ENCODE measurements at places on chromosomes 6 and 20.
A peak's percentile ranks its signal among the peaks of the same experiment; 100 is the strongest.

- peak; percentile 51 for DNase-seq
Observed at GRCh38 chr20:44728801-44729443, 13.8 kb downstream of the CCN5 start.

DNA sequence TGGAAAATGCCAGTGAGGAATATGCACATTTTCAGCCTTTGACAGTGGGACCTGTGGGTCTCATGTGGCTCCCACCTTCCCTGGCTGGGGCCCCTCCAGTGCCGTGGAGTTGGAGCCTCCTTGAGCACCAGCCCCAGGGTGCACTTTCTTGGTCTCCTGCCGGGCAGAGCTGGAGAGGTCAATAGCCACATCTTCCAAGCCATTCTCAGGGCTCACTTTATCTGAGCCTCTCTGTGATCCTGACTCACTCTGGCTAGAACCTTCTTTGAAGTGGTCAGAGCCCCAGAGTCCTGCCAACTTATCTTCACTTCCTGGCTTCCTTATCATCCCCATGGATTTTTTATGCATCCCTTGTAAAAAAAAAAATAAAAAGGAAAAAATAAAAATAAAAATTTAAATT, 5.7 kb downstream of the VSX1 start:
- no peak for DNase-seq

DNA sequence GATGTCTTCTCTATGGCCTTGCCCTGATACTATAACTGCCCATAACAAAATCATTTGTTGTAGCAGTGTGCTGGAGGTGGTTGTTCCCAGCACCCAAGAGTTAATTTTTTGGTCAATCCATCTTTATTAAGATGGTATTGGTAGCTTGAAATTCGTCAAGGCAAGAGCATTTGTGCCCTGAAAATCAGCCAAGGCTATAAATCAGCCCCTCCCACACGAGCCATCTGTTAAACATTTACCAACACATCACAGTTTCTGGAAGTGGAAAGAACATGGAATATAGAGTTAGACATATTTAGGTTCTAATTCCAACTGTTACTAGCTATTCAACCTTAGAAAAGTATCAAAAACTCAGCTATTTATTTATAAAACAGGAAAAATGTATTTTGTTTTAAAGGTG, 888.4 kb upstream of the GJE1 start:
- DNase-seq = no peak

DNA sequence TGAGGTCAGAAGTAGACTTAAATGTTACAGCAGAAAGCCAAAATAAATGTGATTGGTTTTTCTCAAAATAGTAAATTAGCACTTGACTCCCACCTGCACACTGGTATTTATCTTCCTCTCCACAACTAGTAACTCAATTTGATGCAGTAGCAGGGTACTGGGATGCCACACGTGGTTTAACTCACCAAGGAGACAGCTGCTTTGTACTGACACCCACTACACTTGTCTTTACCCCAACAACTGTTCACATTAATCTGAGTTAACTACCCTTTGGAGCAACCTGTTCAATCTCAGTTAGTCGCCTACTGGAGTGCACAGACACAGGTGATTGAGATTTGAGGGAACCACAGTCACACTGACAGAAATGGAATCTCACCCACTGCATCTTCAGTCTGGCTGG, 242.1 kb downstream of the PRKN start:
- no peak for DNase-seq

- DNase-seq = no peak
Observed at GRCh38 chr6:135397172-135397952, 100.2 kb downstream of the AHI1 start.

DNA sequence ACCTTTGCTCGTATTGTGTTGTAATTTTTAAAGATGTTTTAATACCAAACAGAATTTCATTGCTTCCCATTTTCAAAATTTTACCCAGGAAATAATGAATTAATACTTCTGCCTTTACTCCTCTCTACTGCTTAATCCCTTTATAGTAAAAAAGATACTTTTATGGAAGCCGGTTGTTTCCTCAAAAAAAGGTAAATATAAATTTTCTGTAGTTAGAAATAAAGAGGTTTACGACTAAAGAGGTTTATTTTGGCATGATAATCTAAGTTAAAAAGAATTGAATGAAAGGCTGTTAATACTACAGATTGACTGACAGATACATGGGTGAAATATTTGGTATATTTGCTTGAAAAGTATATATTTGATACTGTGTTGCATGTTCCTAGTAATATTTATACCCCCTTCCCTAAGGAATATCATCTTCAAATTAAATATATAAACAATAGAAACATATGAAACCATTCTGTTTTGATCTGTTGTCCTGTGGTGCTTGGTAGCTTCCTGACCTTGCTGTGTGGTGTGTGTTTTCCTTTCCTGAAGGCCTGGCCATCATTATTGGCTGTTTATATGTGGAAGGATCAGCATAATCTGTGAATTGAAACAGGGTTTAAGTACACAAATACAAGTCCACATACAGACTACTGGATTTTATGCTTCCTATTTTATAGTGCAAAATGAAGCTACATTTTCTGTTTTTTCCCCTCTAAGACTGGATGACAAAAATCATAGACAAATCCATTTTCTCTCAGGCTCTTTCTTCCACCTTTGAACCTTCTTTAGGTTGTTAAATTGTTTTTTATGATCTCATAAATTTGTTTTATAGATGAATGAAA, 2.3 kb downstream of the LIN28B start:
- no peak for DNase-seq

DNA sequence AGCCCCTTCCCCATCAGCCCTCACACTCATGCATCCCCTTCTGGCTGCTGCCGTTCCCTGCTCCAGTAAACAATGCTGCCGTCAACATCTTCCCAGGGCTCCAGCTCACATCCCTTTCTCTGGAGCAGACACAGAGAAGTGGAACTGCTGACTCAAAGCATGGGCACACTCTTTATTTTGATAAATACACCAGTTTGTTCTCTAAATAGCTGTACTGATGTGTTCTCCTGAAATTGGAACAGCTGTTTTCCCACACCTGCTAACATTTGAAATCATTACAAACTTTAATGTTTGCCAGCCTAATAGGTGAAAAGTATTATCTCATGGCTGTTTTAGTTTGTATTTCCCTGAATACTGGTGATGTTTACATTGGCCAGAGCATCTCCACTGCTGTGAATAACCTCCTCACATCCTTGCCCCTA, 102.1 kb upstream of the NXT1 start:
- no peak for DNase-seq

- DNase-seq = no peak
Observed at GRCh38 chr6:34414999-34415858, 10.6 kb downstream of the RPS10 start.

- no peak for DNase-seq
Observed at GRCh38 chr20:5835321-5835821, 85.2 kb downstream of the SHLD1 start.

GRCh38 chr20:63273635-63274380, 1.2 kb downstream of the ARFGAP1 start:
- no peak for DNase-seq

GRCh38 chr6:7639427-7639826, 49.4 kb downstream of the SNRNP48 start:
- no peak for DNase-seq

DNA sequence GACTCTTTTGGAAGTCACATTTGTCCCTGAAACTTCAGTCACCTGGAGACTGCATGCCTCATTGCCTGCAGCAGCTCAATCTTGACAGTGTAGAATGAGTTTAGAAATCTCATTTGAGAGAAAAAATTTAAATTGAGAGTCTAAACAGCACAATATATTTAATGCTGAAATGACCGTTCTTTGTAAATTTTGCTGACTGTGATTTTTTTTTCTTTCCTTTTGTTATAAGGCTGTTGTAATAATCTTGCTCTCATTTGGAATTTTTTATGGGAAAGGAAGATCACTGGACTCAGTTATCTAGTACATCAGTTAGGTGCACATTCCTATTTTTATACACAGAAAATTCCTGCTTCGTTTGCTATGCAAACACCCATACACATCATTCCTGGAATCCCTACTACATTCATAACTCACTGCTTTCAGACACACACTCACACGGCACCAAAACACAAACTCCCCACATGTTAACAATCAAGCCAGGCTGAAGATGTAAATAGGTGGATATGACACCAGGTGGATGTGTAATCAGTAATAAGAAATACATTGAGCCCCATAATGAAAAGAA, 43.8 kb downstream of the PTCHD4 start:
- no peak for DNase-seq

DNA sequence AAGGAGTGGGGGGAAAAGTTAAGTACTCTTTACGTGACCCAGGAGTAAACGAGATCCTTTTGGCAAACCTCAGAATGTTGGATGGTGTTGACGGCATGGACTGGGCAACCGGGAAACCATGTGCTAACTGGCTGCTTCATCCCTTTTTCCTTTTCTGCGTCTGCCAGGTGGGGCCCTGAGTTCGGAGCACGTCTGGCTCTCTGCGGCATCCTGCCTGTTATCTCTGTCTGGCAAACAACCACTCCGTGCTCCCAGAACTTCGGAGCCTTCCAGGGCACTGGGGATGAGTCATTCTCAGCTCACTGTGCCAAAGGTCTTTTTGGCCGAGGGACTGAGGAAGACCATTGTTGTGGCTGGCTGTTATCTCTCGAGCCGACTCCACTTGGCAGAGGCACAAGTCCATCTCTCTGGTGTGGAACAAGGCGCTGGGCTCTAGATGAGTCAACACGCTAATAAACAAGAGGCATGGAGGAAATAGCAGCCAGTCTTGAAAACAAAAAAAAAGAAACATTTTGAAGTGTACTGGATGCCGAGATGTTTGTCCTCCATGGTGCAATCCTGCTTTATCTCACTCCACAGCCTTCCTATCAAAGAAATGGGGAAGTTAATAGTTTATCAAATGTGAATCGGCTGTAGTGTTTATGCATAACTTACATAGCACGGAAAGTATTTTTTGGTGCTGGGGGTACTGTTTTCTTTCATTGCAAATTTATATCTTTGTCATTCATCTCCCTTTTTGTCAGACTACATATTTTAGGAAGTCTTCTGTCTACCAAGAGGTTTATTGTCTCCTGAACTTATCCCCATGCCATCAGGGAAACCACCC, 64.6 kb upstream of the TXNDC5 start:
- peak; percentile 54 for DNase-seq

GRCh38 chr20:23086056-23086566, at the start of gene CD93:
Gene CD93 (minus strand): TSS chr20:23086324. CDS start chr20:23086192, 132 bp downstream.
- DNase-seq = no peak

DNA sequence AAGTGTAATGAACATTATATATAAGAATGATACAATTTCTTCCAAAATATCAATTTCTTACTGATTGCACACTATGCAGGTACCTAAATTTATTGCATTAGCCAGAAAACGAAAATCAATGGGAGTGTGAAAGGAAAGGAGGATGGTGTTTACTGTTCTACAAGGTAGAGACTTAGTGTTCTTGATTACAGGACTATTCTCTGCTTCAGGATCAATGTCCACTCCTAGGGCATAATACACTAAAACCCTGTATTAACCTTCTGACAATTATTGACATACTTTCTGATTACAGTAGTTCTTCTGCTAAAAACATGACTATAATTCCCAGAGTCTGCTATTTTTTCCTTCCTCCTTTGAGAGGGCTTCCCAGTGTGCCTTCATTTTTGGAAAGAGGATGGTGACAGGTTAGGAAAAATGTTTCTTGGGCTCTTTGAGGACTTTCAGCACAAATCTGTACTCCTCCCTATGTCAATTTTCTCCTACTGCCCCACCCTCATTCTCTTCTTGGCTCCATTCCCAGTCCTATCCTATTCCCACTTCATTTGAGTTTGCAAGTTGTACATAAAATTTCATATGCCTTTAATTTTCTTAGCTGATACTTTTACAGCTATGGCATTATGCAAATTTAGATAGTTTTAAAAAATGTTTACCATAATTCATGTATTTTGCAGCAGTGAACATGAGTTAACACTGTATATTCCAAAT, 278.9 kb downstream of the CENPW start:
- DNase-seq = no peak

DNA sequence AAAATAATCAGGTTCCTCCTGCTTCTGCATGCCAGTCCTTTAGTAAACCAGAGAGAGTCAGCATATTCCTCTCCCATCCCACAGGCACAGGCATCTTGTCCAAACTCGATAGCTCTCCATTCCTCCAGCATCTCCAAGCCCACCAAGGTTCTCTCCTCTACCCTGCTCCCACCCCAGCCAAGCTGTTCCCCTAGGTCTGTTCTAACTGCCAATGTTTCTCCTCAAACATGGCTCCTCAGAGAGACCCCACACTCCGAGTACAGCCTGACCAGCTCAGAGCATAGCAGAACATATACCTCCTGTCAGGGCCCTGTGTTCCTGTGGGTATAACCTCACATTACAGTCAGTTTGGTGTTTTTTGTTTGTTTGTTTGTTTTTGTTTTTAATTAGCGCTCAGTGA, 177.8 kb downstream of the VEGFA start:
- no peak for DNase-seq

- DNase-seq = no peak
Observed at GRCh38 chr20:60048634-60049521, 90.7 kb downstream of the CDH26 start.

- no peak for DNase-seq
Observed at GRCh38 chr20:59816146-59816738, 117.2 kb downstream of the SYCP2 start.

GRCh38 chr6:31877651-31878161, 1.1 kb downstream of the SLC44A4 start:
- no peak for DNase-seq

GRCh38 chr20:37755665-37756064, 61.8 kb downstream of the CTNNBL1 start:
- DNase-seq = no peak

DNA sequence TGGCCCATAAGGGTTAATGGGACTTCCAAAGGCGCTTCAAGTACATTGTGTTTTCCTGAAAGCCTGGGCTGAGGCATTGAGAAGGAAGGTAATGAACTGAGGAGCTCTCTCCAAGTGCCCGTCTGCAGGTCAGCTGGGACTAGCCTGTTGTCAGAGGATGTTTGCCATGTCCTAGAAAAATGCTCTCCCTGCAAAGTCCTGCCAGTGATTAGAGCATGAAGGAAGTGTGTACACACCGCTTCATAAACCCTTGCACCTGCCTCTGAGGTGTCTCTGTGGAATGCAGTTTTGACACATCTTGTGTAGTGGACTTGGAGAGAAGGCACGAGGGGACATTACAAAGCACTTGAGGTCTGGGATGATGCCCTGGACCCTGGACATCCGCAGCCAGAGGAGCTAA, 506.7 kb downstream of the KIF16B start:
- DNase-seq = no peak

DNA sequence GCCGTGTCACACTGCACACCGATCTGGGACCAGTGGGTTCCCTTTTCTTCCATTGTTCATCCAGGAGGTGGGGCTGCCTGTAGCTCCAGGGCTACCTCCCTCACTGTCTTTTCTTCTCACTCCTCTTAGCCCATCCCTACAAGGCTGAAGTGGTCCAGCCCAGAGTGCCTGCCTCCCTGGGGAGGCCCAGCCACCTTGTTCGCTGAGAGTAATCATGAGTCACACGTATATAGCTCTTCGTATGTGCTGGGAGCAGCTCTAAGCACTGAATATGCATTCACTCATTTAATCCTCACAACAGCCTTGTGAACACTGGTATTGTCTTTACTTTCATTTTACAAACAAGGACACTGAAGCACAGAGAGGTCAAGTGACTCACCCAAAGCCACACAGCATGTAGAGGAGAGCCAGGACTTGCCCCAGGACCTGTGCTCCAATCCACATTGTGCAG, 14.7 kb upstream of the CCDC167 start:
- no peak for DNase-seq
